ENCODE measurements at places on chromosomes 5 and 9.

DNA sequence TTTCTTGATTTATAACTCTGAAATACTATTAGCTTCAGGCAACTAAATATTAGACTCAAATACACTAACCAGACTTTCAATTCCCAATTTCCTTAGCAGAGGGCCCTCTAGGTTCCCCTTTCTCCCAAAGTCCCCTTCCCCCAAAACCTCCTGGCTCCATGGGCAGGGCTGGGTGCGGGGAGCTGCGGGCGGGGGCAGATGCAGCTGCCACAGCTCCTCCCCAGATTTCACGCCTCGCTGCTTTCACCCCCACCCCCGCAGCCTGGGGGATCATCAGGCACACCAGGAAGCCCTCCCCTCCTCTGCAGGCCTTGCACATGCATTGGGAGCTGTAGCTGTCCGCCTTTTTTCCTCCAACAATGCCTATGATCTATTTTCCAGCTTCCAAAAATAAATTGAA lies 82.8 kb upstream of the SPATA31C2 start:
- DNase-seq: no peak

GRCh38 chr9:89564346-89564878 lies 40.4 kb upstream of the GADD45G start:
- no peak for DNase-seq

GRCh38 chr5:178474562-178475184 lies 115.5 kb downstream of the COL23A1 start:
- no peak for DNase-seq

GRCh38 chr5:147417135-147417813 lies 92.6 kb downstream of the DPYSL3 start:
- DNase-seq: no peak

DNA sequence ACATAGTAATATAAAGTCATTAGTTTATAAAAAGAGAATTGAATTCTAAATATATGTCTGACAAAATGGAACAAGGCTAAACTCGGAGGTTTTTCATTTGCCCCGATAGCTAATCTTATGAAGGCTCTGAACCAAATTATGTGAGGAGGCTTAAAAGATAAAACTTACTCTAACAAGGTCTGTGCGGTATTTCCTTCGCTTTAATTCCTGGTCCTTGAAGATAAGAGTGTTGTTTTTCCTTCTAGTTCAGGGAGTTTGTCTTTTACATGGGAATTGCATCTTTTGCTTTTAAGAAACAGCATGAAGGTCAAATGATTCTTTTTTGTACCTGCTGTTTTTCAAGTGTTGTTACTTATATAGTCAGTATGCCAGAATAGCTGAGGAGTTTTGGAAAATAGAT lies 68.2 kb downstream of the UBE2QL1 start:
- no peak for DNase-seq

DNA sequence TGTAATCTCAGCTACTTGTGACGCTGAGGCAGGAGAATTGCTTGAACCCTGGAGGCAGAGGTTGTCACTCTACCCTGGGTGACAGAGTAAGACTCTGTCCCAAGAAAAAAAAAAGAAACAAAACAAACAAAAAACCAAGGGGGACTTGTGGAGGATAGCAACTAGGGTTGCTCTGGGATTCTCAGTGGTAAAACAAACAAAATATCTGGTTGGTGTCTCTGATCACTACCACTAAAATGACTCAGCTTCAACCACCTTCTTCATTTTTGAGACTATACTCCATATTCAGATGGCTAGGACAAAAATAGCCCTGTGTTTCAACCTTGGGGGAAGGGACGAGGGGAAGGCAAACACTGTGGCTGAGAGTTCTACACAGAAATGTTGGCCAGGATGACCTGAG lies 110.3 kb downstream of the ARRDC3 start:
- no peak for DNase-seq

DNA sequence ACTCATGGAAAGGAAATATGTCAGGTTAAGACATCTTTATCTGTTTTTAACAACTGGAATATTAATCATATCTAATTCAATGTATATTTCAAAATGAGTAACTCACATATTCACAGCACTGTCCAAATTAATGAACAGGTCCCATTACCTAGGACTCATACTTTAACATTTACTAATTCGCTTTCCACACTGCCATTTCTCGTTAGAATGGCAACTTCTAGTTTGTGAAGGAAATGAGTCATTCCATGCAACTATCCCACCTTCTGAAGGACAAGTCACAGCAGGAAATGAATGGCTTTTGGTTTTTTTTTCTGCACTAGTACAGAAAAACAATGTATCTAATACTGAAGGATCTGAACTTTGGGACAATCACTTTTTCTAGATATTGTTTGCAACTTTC lies 24.6 kb upstream of the IFNK start:
- no peak for DNase-seq

- DNase-seq: no peak
These were observed 45.2 kb upstream of the IL6ST start for GRCh38 chr5:56039985-56040384.

GRCh38 chr9:112378328-112379176 lies 1.4 kb upstream of the HSDL2 start:
- DNase-seq: peak; percentile 67

GRCh38 chr9:126304971-126305320 lies 21.7 kb upstream of the MVB12B start:
- DNase-seq: peak; percentile 35

- DNase-seq: no peak
These were observed 43.2 kb downstream of the WWC1 start for GRCh38 chr5:168334695-168335094.

- DNase-seq: peak; percentile 84
These were observed 885 bp upstream of the MLLT3 start for GRCh38 chr9:20623021-20623747.

- DNase-seq: no peak
These were observed 34.3 kb downstream of the KCNIP1 start for GRCh38 chr5:170538096-170538465.

Data from activated CD8-positive, alpha-beta memory T cell treated with anti-CD3 and anti-CD28 coated beads for 24 hours (primary cell).